ENCODE measurements at places on chromosomes 12 and 14. TPM values are rescaled to one million over a fixed set of nuclear protein-coding genes. Genes with fewer than 3 reads are reported as not detected.

DNA sequence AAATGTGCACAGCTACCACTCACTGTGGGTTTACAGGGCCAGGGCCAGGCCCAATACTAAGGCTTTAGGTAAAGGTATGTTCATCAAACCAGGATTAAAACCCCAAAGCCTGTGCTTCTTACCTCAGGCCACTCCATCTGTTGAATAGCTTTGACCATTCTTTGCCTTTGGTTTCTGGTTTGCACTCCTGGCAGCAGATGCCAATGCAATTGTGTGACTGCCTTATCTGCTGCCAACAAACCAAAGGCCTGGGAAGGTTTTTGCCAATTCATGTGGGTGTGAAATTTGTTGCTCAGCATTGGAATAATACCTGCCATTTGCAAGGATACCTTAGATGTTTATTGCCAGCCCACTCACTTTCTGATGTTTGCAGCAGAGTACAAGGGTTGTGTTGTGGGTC lies 221.6 kb downstream of the C12orf75 start:
- no peak for DNase-seq

ENTPD5 gene
- 10.6 TPM for total RNA-seq

SLC4A8 gene
- 1.4 TPM for total RNA-seq

DNA sequence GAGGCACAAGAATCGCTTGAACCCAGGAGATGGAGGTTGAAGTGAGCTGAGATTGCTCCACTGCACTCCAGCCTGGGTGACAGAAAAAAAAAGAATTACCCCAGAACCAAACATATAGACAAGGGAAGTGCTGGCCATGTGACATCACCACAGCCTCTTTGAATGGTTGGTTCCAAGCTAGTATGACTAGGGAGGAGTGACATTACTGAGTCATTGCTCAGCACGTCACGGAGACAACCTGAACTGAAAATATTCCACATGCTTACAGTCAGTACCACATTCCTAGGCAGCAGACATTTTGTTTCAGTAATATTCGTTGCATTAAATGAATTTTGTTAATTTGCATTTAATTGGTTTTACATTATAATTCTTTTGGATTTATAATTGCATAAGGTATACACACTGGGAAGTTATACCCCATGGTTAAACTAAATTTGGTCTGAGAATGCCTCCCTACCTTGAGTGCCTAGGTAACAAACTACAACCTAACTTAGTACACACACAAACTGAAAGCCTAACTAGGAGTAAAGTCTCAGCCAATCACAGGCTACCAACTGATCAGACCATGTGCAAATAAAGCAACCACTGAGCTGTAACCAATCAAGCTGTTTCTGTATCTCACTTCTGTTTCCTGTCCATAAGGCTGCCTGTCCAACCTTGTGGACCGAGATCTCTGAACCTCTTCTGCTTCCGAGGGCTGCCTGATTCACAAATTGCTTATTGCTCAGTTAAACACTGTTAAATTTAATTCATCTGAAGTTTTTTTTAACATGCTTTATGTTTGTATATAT lies 164.4 kb downstream of the CAND1 start:
- DNase-seq: no peak

DNA sequence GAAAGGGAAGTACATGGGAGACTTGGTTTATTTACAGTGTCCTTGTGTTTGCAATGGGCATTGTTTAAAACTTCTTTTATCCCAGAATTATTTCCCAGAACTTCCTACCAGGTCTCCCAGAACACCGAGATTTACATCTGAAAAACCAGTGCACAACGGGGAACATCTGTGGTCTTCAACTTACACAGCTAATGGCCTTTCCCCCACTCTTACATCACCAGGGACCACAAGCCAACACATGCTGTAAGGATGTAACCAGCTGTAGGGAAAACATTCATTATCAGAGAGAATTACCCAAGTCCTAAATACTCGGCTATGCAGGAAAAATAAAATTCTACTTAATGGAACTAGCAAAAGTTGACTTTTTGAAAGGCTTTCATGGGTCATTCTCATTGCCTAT lies 267.6 kb downstream of the DUSP6 start:
- DNase-seq: no peak

GRCh38 chr14:37890095-37890494 lies 294.7 kb downstream of the TTC6 start:
- no peak for DNase-seq

CLSTN3 gene
- total RNA-seq: 31.0 TPM

- DNase-seq: no peak
These were observed 1551.5 kb upstream of the SEL1L start for GRCh38 chr14:83085136-83085535.

PKP2 gene
- total RNA-seq: 3.6 TPM

EXOC3L4 gene
- total RNA-seq: 1.0 TPM

DNA sequence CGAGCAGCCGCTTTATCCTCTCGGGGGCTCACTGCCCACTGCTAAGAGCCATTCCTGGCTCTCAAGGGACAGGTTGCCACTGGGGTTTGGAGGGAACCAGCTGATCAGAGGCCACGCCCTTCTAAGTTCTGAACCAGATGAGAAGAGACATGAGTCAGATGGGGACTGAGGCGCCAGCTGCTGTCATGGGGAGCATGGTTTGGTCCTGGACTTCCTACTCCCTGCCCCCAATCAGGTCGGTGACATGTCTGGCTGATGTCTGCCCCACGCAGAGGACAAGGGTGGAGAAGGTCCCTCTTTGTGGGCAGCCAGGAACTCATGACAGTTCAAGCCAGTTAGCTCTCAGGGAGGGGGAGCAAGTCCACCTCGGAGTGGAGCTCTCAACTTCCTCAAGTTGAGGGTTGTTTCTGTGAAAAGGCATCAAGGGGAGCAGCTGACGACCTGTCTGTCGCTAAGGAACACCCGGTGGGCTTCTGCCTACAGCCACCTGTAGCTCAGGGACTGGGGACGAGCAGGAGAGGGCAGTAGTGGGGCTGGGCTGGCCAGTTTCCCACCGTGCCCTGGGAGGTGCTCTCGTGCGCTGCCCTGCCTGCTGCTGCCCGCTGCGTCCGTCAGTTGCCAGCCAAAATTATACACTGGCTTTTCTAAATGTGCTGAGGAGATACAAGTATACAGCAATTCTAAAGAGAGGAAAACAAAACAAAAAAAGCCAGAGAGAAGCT lies 20.5 kb downstream of the PSMC1 start:
- DNase-seq: no peak

GRCh38 chr14:53286301-53286700 lies 133.2 kb upstream of the DDHD1 start:
- DNase-seq: no peak

DNA sequence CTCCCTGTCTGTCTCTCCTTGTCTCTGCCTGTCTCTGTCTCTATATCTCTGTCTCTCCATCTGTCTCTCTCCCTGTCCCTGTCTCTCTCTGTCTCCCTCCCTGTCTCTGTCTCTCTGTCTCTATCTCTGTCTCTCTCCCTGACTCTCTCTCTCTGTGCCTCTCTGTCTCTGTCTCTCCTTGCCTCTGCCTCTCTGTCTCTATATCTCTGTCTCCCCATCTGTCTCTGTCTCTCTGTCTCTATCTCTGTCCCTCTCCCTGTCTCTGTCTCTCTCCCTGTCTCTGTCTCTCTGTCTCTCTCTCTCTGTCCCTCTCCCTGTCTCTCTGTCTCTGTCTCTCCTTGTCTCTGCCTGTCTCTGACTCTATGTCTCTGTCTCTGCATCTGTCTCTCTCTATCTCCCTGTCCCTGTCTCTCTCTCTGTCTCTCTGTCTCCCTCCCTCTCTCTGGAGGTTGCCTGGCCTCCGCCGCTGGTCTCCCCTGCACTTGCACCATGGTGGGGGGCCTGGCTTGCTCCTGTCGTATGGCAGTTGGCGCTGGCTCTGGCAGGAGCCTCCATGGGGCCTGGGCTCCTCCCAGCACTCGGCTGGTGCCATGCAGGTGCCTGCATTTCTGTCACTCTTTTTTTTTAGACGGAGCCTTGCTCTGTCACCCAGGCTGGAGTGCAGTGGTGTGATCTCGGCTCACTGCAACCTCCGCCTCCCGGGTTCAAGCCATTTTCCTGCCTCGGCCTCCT lies 28.3 kb downstream of the MMP17 start:
- DNase-seq: no peak

GRCh38 chr12:123139926-123140675 lies 10.8 kb downstream of the PITPNM2 start:
- DNase-seq: no peak

GRCh38 chr14:45559626-45560025 lies 306.6 kb upstream of the MIS18BP1 start:
- no peak for DNase-seq

GRCh38 chr14:81298911-81299310 lies 78.2 kb upstream of the GTF2A1 start:
- DNase-seq: no peak

- no peak for DNase-seq
These were observed 37.2 kb upstream of the RBM19 start for GRCh38 chr12:114003286-114003685.

DNA sequence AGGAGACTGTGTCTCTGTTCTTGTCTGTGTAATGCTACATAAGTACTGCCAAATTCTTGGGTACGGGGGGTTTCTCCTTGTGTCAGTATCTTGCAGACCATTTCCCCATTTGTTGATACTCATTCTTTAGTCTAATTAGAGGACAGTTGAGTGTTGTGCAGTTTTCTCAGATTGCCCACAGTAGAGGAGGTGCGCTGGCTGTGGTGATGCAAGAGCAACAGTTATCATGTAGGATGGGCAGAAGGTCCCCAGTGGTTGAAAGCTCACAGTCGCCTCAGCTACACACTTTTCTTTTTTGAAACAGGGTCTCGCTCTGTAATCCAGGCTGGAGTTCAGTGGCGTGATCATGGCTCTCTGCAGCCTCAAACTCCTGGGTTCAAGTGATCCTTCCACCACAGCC lies 37.8 kb upstream of the ATP2A2 start:
- no peak for DNase-seq

- no peak for DNase-seq
These were observed 77.6 kb downstream of the ZFP36L1 start for GRCh38 chr14:68714991-68715924.

DNA sequence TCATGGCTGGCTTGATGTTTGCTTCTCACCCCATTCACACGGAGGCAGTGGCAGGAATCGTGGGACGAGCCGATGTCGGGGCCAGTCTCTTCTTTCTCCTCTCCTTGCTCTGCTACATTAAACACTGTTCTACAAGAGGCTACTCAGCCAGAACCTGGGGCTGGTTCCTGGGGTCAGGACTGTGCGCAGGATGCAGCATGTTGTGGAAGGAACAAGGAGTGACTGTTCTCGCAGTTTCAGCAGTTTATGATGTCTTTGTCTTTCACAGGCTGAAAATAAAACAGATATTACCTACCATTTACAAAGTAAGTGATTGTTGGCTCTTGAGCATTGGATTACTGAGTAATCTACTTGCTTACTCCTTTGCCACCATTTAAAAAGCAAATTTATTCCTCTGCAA lies 170.6 kb downstream of the TMTC2 start:
- no peak for DNase-seq

GRCh38 chr14:77270361-77271112 lies 469 bp downstream of the NGB start:
- DNase-seq: peak; percentile 75

PAWR gene
- 148 TPM for total RNA-seq

MYH6 gene
- not detected for total RNA-seq

- DNase-seq: no peak
These were observed 17.4 kb downstream of the LIMA1 start for GRCh38 chr12:50265770-50266524.

- DNase-seq: no peak
These were observed 136.2 kb downstream of the SLCO1B3 start for GRCh38 chr12:20946732-20947131.

DNA sequence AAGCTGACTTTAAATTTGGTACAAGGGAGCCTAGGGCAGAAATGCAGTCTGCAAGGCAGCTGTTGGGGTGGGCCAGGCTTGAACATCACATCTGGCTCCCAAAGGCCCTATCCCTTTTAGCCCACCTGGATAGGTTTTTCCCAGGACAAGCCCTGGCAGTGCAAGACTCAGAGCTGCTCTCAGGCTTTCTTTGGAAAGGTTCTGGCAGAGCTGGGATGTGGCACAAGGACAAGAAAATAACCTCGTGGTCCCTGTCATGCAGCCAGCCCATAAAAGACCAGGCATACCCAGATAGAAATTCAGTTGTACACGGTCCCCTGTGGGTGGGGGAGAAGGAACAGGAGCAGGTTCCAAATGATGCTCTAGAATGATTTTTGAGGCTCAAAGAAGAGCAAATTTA lies 206.9 kb downstream of the TTC7B start:
- DNase-seq: no peak

DNA sequence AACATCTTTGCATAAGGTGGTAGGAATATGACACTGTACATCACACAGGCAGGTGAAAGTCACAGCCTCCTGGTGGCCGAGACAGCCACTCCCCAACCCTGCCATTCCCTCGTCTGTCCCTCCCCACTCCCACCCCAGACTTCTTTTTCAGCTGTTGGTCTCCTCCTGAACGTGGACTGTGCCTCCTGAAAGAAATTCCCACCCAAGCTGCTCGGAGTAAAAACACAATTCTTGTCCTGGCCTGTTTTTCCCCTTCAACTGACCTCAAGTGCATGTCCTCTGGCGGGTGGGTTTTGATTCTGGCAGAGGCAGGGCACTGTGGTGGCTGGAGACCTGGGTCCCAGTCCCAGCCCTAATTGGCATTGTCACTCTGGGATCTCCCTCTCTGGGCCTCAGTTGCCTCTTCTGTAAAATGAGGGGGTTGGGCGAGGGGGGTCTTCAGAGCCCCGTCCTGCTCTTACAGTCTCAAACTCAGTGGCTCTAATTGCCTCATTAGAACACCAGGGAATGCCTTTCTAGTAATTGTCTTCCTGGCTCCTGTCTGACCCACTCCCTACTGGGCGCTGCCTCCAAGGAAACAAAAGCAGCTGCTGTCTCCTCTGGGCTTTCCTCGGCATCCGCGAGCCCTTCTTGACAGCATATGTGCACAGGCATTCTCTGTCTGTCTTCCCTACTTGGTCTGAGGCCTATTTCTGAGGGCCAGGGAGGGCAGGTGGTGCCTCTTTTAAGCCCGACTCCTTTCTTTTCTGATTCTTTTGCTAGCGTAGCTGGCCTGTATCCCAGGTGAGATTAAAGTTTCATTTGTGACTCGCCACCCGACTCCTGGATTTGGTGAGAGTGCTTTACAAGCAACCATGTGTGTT lies 186.6 kb upstream of the RMST start:
- DNase-seq: no peak

- DNase-seq: peak; percentile 22
These were observed 29.3 kb downstream of the CMKLR1 start for GRCh38 chr12:108309674-108310312.

TROAP gene
- 0.10 TPM for total RNA-seq

ZFHX2 gene
- total RNA-seq: 2.4 TPM

DNA sequence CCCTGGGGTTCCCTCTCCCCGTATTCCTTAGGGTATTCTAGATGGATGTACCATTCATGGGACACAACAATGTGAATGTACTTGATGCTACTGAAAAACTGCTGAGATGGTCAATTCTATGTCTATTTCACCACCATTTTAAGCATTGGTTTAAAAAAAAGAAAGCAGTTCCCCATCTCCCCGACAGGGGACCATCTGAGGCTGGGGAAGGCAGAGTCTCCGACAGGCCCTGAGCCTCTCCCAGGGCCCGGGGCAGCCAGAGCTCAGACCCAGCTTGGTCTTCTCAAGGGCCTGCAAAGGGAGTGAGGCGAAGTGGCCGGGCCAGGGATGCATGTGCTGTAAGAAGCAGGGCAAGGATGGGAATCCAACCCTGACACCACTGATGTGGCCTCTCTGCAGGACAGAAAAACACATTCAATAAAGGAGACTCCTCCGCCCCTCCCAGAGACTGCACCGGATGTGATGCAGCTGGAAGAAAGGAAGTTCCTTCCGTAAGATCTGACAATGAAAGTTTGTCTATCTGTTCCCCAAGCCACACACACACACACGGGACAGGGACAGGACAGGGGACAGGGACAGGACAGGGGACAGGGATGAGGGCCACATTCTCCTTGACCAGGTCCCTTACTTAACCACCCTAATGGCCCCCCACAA lies 234.1 kb downstream of the BCL11B start:
- no peak for DNase-seq
